Left colon (tissue), 2 donors: ENCODE measurements at places on chromosomes 3 and 15. TPM values are rescaled to one million over a fixed set of nuclear protein-coding genes. Genes with fewer than 3 reads are reported as not detected.
A peak's percentile ranks its signal among the peaks of the same experiment; 100 is the strongest.

- no peak for DNase-seq
Measured at GRCh38 chr3:148450819-148451218, 246.9 kb upstream of the AGTR1 start.

DNA sequence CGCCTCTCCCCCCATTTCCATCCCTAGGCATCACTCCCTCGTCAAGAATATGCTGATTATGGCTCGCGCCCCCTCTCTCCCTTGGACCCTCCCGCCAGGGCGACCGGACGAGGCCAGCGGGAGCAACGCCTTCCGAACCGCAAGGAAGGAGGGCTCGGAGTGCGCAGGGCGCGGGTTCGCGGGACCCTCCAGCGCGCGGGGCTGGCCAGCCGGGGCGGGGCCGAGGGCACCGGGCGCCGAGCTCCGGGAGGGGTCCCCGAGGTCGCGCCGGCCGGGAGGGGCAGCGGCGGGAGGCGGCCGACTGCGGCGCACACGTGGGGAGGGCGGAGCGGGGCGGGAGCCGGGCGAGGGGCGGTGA, 483 bp downstream of the EHD4 start:
- DNase-seq = no peak

DNA sequence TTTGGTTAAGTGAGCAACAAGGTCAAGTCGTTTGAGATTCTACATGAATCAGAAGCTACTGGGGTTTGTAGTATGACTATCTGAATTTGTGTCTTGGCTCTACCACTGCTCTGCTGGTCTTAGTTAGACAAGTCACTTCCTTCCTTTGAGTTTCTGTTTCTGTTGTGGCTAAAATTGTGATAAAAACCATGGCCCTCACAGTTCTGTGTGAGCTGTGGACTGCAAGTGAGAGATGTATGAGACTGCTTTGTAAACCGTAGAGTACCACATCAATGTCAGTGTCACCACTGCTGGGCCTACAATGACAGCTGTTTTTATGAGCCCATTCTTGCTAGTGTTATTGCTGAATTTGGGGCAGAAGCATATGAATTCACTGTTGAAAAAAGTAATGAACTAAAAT, 32.7 kb downstream of the RARB start:
- DNase-seq = no peak

DNA sequence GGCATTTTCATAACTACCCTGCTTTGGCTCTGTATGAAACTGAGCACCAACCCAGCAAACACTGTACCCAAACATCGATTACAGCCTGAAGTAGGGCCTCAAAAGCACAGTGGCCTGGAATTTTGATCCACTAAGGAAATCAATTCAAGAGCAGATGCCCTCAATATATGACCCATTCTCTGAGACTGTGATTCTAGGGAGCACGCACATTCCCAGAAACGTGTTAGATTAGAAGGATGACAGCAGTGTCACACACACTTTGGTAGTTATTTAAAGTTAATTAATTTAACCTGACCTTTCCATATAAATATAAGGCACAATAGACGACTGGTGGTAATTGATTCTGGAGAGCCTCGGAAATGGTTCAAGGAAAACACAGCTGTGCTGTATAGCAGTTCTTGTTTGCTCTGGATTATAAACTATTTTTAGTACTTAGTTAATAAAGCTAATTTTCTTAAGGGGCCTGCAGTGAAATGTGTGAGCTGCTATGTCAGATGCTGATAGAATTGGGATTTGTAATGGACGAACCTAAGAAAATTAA, 126.3 kb upstream of the ZNF385D start:
- no peak for DNase-seq

DNA sequence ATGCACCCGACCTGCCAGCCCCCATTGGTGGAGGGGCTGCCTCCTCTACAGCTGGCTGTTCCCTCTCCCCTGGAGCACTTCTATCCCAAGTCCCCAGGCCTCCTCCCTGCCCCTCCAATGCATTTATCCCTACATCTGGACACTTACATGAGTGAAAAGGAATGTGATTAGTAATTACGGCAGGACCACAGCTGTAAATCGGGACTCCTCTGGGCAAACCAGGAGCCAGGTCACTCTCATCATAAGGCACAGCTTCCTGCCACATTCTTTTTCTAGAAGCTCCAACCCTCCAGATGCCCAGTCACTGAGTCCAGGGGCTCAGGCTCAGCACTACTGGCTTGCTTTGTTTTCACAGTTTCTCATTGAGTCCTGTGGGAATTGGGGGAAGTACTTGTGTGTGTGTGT, 54.3 kb downstream of the IL20RB start:
- DNase-seq = no peak

GRCh38 chr15:62119227-62119864, 45.7 kb downstream of the C2CD4B start:
- no peak for DNase-seq

DNA sequence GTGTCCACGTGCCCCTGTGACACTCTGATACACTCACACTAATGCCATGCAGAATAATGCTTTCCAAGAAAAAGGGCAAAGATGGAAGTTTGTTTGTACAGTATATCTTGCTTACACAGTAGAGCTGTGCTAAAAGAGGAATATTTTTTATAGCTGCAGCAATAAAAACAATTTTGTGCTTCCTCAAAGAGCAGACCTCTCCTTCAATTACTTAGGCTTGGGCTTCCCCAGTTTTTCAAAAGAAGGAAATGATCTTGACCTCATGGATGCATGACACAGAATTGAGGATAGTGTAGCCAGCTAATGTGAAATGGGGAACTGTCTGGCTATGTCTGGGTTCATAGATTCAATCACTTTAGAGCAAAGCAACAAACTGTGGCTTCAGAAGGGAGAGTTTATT, 137.4 kb downstream of the STT3B start:
- DNase-seq = no peak

DNA sequence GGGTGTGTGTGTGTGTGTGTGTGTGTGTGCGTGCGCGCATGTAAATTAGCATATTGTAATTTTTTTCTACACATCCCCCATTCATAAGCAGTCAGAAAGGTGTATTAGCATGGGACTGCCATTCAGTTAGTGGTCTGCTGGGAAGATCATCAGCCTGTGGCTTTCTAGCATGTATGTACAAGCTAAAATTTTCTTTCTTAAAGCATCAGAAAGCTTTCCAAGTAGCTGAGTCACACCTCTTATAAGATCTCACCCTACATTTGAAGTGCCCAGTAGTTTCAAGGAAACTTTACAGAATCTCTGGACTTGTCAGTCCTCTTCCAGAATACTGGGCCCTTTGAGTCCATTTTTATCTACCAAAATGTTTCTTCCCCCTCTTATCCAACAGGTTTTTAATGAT, 411.4 kb upstream of the TPRG1 start:
- no peak for DNase-seq

GRCh38 chr3:38001456-38002081, 11.0 kb downstream of the VILL start:
- DNase-seq = peak; percentile 62

- no peak for DNase-seq
Measured at GRCh38 chr3:172042136-172042662, 2.8 kb downstream of the FNDC3B start.

- DNase-seq = no peak
Measured at GRCh38 chr3:39550354-39551051, 83.0 kb downstream of the MOBP start.

- DNase-seq = no peak
Measured at GRCh38 chr3:153330901-153331300, 168.9 kb downstream of the RAP2B start.

The MRPS25 gene
- total RNA-seq = 68.3 TPM

The LRRC3B gene
- 0.14 TPM for total RNA-seq

The GPR160 gene
- total RNA-seq = 82.6 TPM

The CPA3 gene
- 11.0 TPM for total RNA-seq

The PLA2G4F gene
- total RNA-seq = 44.1 TPM

The TPM1 gene
- total RNA-seq = 607 TPM

The GRIP2 gene
- 0.49 TPM for total RNA-seq
